ENCODE measurements at places on chromosomes 6 and 20.

DNA sequence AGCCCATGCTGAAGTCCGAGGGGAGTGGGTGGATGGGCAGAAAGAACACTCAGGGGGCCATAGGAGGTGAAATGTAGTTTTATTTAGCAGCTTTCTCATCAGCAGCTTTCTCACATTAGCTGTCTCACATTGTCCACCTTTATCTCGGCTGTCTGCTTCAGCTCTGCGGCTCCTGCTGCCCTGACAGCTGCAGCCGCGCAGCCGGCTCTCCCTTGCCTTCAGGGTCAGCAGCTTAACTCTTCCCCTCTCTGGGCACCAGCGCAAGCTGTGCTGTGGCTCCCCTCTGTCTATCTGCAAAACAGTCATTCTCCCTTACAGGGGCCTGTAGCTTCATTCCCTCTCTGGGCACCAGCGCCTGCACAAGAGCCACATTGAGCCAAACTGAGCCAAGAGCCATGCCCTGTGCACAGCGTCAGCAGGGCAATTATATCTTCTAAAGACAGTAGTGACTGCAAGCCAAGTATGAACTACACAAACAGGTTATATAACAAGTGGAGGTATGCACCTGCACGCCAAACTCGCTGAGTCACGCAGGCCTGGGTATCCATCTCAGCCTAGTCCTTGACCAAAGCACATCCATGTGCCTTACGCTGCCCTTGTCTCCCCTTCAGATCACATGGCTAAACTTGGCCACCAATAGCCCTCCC lies 198.8 kb downstream of the EYA2 start:
- no peak for DNase-seq

DNA sequence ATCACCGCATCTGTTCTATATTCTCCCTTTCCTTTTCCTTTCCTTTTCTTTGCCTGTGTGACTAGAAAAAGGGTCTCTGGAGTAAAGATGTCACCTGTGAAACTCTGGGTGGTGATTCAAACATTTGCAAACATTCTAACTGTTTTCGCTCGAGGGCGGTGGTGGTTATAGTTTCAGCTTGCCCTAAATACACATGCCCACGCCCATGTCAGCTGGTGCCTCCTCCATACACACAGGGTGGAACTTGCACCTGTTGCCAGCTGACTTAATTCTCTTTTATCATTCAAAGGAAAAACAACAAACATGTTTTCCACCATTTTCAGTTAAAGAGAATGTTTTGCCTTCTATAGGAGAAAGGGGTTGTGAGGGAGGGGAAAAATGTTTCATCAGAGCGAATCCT lies 381.9 kb upstream of the ARID1B start:
- DNase-seq: no peak

DNA sequence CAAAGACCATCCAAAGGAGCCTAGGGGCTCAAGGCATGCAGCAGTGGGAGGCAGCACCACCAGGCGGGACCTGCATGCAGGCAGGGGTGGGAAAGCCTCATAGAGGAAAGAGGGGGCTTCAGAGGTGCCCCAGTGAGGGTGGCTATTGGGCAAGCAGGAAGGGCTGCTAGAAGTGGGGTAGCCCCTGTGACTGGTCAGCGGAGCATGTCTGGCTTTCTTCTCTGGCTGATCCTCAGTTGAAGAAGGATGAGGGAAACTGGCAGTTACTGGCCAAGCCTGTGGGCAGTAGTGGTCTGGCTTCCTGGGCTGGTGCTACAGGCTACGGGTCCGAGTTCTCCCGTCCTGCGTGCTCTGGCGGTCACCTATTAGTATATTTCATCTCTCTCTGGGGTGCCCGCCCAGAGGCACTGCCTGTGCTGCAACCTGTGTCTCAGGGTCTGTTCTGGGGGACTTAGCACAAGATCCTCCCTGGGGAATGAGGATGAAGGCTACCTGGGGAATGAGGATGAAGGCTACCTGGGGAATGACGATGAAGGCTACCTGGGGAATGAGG lies 35.9 kb upstream of the CST7 start:
- DNase-seq: no peak

GRCh38 chr20:6770786-6771100 lies 3.3 kb downstream of the BMP2 start:
- no peak for DNase-seq

GRCh38 chr6:122620902-122621301 lies 10.7 kb downstream of the PKIB start:
- no peak for DNase-seq

GRCh38 chr6:10478187-10479040 lies 42.7 kb upstream of the GCNT2 start:
- DNase-seq: no peak

DNA sequence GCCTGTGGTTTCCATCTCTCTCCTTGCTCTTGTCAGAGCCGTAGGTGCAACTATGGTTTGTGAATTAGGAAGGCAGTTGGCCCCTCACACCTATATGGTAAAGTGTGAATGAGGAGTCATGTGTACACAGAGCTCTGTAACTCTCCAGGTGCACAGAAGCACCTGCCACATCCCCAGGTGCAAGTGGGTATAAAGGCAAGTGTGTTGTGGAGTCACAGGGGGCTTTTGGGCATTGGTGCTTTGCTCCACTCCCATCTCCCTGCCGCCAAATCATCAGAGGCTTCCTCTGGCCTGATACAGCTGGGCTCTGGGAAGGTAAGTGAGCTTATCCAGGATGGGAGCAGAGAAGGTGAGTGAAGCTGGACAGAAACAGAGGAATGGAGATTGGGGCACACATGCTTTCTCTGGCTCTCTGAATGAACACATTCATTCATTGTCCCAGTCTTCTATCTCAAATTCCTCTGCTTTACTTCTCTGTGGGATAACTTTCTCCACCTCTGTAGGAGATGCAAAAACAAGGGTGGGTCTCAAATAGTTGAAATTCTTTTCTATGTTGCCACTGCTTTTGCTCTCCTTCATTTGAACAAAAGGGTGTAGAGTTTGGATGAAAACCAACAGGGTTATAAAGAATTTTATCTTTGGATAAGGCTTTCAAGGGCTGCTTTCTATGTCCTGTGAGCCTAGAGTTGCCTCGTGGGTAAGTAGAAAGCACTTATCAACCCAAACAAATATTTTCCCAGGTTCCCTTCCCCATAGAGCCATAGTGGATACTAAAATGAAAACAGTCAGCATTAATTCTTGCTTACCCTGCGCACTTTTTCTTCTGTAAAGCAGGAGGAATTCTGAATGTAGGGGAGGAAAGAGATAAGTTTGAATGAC lies 45.0 kb upstream of the RIPOR2 start:
- no peak for DNase-seq

DNA sequence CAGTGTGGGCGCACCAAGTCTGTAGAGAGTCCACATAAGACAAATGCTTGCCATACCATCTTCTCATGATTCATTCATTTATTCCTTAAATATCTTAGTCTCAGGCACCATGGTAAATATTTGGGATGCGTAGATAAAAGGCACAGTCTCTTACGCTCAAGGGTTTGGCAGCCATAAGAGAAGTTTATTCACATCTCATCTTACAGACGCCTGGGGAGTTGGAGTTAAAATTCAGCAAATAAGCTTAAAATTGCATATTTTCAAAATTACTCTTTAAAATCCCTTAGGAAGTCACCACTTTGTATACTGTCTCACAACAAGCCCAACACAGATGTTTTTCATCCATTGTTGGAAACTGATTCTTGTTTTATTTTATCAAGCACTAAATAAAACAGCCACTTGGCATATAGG lies 363.3 kb downstream of the KIF16B start:
- no peak for DNase-seq

DNA sequence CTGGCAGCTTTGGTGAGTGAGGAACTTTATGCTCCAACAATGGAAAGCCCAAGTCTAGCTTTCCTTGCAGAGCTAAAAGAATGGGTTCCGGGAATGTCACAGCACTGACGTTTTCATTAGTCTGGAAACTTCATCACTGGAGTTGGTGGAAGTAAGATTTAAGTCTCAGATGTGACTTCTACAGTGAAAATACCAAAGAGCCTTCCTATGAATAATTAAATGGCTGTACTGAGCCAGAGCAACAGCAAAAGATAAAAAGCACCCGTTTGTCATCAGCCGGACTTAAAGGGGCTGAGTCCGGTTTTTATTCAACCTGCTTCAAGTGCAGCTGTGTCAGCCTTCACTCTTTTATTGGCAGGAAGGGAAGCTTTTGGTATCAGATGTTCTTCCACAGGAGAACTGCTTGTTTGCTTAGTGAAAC lies 46.5 kb upstream of the SHLD1 start:
- no peak for DNase-seq

DNA sequence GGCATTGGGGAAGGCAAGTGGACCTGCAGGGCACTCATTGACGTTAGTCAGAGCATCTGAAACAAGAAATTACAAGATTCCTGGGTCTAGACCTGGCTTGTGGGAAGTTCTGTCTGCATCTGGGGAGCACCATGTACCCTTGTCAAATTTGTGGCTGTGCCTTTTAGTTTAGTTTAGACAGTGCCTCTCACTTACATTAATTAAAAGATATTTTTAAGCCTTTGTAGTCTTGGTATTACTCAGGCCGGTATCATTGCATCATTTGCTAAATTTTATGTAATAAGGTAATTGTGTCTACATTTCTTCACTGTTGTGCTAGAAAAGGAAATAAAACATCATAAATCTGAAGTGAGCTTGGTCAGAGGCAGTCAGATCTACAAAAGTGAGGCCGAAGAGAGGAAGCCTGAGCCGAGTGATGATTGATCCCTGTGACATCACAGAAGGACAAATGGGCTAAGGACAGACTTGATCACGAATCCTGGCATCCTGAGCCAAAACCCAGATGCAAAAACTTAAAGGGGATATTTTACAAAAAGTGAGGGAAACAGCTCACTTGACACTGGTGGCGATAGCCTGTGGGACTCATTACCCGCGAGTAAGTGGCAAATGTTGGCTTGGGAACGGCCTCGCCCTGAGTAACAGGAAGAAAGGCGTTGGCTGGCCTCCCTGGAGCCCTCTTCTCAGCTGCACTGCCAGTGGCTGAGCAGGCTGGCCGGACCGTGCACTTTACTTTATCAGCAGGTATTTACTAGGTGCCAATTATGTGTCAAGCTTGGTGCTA lies 106.5 kb downstream of the TCP11 start:
- no peak for DNase-seq

DNA sequence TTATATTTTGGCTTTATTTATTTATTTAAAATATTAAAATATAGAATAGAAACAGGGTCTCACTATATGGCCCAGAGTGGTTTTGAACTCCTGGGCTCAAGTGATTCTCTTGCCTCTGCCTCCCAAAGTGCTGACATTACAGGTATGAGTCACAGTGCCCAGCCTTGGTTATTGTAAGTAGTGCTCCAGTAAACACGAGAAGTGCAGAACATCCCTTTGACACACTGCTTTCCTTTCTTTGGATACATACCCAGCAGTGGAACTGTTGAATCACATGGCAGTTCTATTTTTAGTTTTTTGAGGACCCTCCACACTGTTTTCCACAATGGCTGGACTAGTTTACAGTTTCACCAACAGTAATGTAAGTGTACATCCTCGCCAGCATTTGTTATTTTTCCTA lies 203.9 kb downstream of the PHF3 start:
- no peak for DNase-seq

Data from esophagus squamous epithelium (tissue), 5 donors.